ENCODE measurements at places on chromosomes 12 and 14. TPM values are rescaled to one million over a fixed set of nuclear protein-coding genes. Genes with fewer than 3 reads are reported as not detected.

GRCh38 chr12:52241205-52241842, 8.3 kb downstream of the KRT7 start:
- H3K36me3 ChIP-seq = no peaks in the 10 kb centered on the region
- no peak overlapping the region for H3K27ac ChIP-seq
- peaks cover 39% of the 10 kb centered on the region for H3K4me1 ChIP-seq

Gene CMAS
- total RNA-seq = 32.2 TPM

GRCh38 chr14:99300190-99300589, 28.2 kb upstream of the BCL11B start:
- H3K36me3 ChIP-seq = no peaks in the 10 kb centered on the region
- H3K27me3 ChIP-seq = peaks cover 32% of the 10 kb centered on the region
- H3K4me1 ChIP-seq = no peaks in the 10 kb centered on the region
- no peak overlapping the region for H3K27ac ChIP-seq
- DNase-seq = no peak

Gene SAMD15
- total RNA-seq = 0.27 TPM

GRCh38 chr14:83827383-83827782, 1702.6 kb upstream of the FLRT2 start:
- no peak overlapping the region for H3K27ac ChIP-seq
- no peaks in the 10 kb centered on the region for H3K27me3 ChIP-seq
- no peak for DNase-seq
- H3K4me3 ChIP-seq = no peak overlapping the region

GRCh38 chr12:65171073-65171472, 1.7 kb downstream of the LEMD3 start:
- DNase-seq = no peak
- H3K36me3 ChIP-seq = peaks cover 29% of the 10 kb centered on the region
- no peaks in the 10 kb centered on the region for H3K27me3 ChIP-seq
- H3K27ac ChIP-seq = peak overlapping the region; percentile 93
- peaks cover 35% of the 10 kb centered on the region for H3K4me1 ChIP-seq

Gene C12orf76
- 19.9 TPM for total RNA-seq

Gene DDX11
- 143 TPM for total RNA-seq

GRCh38 chr14:99609245-99610170, 5.5 kb upstream of the CCDC85C start:
- no peak overlapping the region for H3K27ac ChIP-seq
- no peak overlapping the region for H3K4me3 ChIP-seq
- peaks cover 2% of the 10 kb centered on the region for H3K27me3 ChIP-seq
- peak; percentile 23 for DNase-seq
- H3K36me3 ChIP-seq = no peaks in the 10 kb centered on the region

DNA sequence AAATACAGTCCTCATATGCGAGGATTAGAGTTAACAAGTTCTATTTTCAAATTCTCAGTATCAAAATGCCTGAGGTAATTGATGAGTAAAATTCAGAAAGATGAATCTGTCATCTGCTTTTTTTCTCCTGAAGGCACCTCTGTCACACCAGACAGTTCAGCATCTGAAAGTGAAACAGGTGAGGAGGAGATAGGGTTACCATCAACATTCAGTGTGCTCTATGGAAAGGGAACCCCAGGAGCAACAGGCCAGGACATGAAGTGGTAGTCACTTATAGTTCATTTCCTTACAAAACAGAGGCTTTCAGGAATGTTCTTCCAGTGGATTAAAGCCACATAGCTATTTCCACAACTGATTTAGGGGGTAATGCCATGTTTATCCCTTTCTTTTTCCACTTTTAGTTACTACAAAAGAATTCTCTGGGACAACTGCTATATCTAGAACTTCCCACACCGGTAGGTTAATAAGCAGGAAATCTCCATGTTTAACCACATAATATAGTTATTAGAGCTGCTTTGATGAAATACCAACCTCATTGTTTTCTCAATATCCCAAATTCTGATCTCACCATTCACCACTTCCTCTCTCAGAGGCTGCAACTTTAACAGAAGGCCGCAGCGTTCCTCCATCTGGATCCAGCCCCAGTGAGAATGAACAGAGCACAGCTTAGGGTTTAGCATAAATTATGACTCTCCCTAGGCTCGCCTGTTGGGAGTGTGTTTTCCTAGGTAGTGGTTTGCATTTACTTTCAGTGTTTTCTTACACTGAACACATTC, 177.0 kb upstream of the CNTN1 start:
- peaks cover 2% of the 10 kb centered on the region for H3K4me1 ChIP-seq
- H3K4me3 ChIP-seq = no peak overlapping the region
- H3K27ac ChIP-seq = no peak overlapping the region
- no peaks in the 10 kb centered on the region for H3K36me3 ChIP-seq
- no peak for DNase-seq

DNA sequence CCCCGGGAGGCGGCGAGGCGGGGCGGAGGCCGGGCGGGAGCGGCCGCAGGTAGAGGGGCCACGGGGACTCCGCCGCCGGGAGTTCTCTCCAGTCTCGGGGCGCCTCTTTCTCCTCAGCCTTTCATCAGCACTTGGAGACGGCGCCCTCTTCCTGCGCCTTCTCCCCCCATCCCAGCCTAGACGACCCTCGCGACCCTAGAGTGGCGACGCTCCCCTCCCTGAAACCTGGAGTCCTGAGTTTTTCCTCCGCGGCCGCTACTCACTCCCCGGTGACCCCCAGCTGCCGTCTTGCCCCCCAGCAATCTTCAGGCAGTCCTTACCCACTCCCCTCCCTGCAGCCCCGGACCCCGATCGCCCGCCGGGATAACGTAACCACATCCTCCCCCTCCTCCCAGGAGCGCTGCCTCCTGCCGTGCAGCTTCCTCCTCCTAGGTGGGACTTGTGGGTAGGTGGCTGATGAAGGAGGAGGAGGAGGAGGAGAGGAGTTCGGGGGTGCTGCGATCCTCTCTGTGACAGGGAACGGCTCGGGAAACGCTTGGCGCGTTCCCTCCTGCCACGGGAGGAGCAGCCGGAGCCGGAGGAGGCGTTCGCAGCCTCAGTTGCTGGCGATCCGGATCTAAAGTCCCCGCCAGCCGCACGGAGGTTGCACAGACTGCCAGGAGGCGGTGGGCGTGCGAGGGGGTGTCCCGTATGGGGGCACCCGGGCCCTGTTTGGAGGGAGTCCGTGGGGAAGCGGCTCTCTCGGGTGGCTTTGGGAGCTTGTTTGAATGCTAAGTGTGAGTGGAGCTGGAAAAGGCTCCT, 891 bp downstream of the PLEKHA5 start:
- no peaks in the 10 kb centered on the region for H3K36me3 ChIP-seq
- peak overlapping the region; percentile 41 for H3K27ac ChIP-seq
- peak; percentile 12 for DNase-seq
- H3K4me1 ChIP-seq = peaks cover 18% of the 10 kb centered on the region
- peaks cover 43% of the 10 kb centered on the region for H3K27me3 ChIP-seq

Gene VRK1
- 66.5 TPM for total RNA-seq

Gene RPS6KL1
- 4.6 TPM for total RNA-seq

Gene INHBC
- total RNA-seq = not detected

DNA sequence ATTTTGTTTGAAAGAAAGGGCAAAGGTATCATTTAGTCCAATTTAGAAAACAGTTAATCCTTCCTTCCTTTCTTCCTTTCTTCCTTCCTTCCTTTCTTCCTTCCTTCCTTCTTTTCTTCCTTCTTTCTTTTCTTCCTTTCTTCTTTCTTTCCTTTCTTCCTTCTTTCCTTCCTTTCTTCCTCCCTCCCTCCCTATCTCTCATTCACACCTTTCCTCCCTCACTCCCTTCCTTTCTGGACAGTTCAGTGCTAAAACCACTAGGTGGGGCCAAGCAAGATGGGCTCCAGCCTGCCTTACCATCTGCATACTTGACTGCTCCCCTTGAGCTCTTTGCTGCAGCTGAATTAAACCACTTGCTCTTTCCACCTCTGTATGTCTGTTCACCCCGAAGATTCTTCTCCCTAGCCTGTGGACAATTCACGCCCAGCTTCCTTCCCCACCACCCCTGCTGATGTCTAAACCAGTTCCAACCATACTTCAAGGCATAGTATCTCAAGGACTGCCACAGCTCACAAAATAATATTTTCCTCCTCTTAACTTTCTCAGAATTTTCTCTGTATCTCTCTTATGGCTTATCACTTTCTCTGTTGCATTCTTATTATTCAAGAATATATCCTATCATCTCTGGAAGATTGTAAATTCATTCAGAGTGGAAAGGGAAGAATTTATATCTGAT, 78.0 kb downstream of the DBX2 start:
- H3K36me3 ChIP-seq = no peaks in the 10 kb centered on the region
- H3K27me3 ChIP-seq = peaks cover 2% of the 10 kb centered on the region
- H3K27ac ChIP-seq = no peak overlapping the region
- peaks cover 12% of the 10 kb centered on the region for H3K4me1 ChIP-seq

- DNase-seq = no peak
Observed at GRCh38 chr14:69378274-69378673, 19.8 kb downstream of the ERH start.

Gene RD3L
- not detected for total RNA-seq

GRCh38 chr12:92469837-92470236, 233.0 kb upstream of the PLEKHG7 start:
- H3K36me3 ChIP-seq = no peaks in the 10 kb centered on the region
- DNase-seq = no peak
- no peak overlapping the region for H3K27ac ChIP-seq

Gene SERPINA9
- total RNA-seq = not detected

GRCh38 chr14:27528328-27528727, 930.5 kb upstream of the NOVA1 start:
- H3K36me3 ChIP-seq = no peaks in the 10 kb centered on the region
- no peaks in the 10 kb centered on the region for H3K27me3 ChIP-seq
- no peak for DNase-seq
- no peaks in the 10 kb centered on the region for H3K4me1 ChIP-seq

Data from activated CD4-positive, alpha-beta T cell treated with anti-CD3 and anti-CD28 coated beads, Interleukin-2, amount 10 ng/mL, durations not matched to agents 7 days and 5 days (primary cell).